CD8-positive, alpha-beta T cell (primary cell): ENCODE measurements at places on chromosomes 13 and 19.

DNA sequence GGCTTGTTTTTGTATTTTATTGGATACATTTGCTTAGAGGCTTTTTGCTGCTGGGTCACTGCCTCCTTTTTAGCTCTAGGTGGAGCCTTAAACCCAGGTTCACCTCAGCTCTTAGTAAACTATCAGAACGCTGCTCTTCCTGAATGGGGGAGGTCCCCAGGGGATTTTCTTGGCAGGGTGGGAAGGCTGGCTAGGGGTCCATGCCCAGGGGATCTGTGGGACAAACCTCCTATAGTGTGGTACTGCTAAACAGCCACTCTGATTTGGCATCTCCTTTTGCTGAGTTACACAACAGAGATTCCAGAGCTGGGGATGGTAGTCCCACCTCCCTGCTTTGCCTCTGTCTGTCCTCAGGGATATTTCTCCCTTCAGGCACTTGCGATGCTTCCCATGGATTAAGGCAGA, 204.9 kb downstream of the ZIC5 start:
- DNase-seq, result no peak

- no peak for DNase-seq
Observed at GRCh38 chr13:45209229-45209628, 8.4 kb upstream of the KCTD4 start.

DNA sequence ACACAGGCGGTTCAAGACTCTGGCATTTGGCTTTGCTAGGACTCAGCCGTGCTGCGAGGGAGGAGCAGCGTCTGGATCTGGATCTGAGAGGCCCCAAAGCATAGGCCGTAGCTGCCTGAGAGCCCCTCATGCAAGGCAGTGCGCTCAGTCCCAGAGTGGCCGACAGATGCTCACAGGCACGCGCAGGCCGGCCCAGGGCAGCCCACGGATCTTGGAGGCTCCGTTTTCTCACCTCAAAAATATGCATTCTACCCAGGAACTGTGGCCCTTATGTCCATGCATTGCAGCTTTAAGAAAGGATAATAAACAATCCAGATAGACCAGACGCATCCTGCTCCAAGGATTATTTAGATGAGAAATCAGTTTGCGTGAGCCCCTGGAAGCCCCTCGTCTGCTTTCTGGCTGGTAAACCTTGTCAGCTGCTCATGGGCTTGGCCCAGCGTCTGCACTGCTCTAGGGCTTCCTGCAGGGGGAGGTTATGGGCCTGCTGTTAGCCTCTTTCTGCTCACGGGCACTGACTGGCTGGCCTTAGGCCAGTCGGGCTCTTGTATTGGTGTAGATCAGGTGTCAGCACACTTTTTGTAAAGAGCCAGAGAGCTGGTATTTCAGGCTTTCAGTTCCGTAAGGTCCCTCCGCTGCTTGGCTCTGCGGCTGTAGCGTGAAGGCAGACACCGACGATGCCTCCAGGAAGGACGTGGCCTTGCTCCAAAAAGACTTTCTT, 24.2 kb downstream of the TEX29 start:
- no peak for DNase-seq

- no peak for DNase-seq
Observed at GRCh38 chr19:8831373-8831772, 731 bp downstream of the ZNF558 start.

DNA sequence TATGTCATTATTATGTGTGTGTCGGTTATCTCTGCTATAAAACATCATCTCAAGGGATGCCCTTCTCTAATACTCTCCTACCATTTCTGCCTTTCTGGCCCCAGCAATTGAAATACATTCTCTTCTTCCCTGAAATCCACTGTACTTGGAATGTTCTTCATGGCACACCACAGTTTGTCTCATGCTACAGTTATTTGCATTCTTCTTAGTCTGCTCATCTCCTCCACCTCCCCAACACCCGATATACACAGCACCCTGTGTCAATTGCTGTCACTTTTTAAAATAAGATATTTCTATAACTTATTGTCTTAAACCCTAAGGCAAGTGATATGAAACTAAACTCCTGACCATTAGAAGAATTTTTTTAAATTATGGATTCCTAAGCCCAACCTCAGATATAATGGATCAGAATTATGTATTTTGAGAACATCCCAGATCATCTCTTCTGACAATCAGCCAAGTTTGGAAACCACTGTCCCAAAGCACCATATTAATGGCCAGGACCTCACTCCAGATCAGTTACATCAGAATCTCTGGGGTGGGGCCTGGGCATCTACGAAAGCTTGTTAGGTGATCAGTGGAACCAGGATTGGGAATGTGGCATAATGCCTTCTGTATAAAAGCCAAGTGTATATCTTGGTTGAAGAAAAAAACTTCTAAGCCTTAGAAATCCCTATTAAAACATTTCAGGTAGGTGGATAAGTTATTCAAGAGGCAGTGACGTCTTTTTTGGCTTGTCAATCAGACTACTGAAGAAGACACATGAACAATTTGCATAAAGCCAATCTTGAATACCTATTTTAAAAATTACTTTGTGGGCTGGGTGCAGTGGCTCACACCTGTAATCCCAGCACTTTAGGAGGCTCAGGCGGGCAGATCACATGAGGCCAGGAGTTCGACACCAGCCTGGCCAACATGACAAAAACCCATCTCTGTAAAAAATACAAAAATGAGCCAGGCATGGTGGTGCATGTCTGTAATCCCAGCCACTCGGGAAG, 30.0 kb upstream of the KBTBD7 start:
- no peak for DNase-seq

GRCh38 chr13:98984983-98985382, 7.1 kb upstream of the DOCK9 start:
- no peak for DNase-seq

DNA sequence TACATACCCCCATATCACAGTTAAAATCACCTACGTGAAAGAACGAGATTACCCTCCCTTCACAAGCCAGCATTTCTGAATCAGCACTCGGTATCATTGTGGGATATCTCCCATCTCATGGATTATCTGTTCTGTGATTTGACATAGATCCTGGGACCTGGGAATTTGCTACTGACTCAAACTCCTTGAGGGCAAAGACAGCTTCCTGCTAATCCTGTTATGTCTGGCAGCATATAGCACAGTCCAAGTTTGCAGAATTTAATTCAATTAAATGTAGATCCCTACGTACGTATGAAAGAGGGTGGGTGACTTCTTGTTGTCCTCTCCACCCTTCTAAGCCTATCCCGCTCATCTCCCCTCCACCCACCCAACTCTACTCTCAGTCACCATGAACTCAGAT, 476.5 kb downstream of the KLF5 start:
- DNase-seq, result no peak

DNA sequence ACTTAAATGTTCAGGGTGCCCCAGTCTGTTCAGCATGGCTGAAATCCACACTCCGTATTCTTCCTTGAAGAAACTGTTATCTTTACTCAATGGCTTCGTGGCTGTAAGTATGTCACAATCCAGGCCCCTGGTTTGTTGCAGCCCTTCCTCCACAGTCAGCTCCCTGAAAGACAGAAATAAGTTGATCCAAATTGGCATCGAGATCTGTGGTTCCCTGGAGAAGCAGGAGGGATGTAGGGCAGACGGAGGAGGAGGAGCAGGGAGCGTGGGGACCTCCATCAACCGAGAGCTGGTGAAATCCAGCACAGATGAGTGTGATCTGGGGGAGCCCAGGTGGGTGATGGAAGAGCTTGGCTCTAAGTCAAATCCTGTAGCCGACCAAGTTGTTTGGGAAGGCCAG, 304 bp downstream of the TSPAN16 start:
- DNase-seq, result no peak

DNA sequence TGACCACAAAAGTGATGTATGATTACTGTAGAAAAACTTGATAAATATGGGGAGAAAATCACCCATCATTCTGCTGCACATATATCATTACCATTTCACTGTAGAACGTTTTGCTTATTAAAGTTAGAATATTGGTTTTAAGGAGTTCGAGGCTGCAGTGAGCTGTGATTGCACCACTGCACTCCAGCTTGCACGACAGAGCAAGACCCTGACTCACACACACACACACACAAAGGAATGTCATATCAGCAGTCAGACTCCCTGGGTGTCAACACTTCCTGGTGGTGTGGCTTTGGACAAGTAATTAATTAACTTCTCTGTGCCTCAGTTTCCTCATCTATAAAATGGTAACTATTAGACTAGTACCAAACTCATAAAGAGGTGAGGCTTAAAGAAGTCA, 11.3 kb upstream of the PNMA8A start:
- no peak for DNase-seq
